ENCODE measurements at places on chromosomes 4 and X.

DNA sequence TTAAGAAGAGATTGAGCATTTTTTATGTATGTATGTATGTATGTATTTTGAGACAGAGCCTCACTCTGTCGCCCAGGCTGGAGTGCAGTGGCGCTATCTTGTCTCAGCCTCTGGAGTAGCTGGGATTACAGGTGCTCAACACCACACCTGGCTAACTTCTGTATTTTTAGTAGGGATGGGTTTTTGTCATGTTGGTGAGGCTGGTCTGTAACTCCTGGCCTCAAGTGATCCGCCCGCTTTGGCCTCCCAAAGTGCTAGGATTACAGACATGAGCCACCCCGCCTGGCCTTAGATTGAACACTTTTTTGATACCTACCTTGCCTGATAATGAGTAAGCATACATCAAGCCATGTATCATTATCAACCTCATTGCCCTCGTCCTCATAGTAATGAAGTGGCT lies 2.7 kb downstream of the N4BP2 start:
- DNase-seq, result no peak

DNA sequence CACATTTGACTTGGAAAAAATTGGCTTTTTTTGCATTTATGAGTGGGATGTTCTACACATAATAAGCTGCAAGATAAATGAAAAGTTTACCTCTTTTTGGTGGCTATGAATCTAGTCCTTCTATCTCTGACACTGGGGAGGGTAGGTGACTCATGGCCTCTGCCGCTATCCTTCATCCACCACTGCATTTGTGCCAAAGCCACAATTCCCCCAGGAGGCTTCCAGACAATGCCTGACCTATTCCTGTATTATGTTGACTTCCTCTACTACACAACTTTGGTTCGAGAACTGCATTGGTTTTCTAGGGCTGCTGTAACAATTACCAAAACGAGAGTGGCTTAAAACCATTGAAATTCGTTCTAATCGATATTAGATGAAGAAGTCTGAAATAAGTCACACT lies 245.6 kb downstream of the TRAM1L1 start:
- no peak for DNase-seq

- no peak for DNase-seq
These were observed 25.4 kb downstream of the FGFBP1 start for GRCh38 chr4:15912961-15913630.

GRCh38 chrX:46647251-46647650 lies 73.7 kb downstream of the CHST7 start:
- DNase-seq, result no peak

GRCh38 chr4:145665773-145666172 lies 14.2 kb upstream of the C4orf51 start:
- no peak for DNase-seq

- DNase-seq, result no peak
These were observed 250.5 kb upstream of the GPRIN3 start for GRCh38 chr4:89558147-89558546.

DNA sequence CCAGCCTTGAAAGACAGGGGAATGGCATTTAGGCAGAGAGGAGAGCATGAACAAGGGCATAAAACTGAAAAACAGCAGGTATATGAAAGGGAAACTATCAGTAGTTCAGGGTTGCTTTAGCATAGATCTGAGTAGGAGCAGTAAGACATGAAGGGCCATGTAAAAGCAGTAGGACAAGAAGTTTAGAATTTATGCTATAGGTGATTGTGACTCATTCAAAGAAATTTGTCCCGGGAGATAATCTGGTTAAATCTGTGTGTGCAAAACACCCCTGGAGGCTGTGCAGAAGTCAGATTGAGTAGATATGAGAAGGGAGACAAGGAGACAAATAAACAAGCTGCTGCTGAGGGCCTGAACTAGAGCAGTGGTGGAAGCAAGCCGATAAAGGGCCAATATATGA lies 109.1 kb upstream of the BMP3 start:
- DNase-seq, result no peak

- DNase-seq, result no peak
These were observed at the start of gene PHKA2 for GRCh38 chrX:18983666-18984380. PHKA2 (minus strand) TSS chrX:18984114; CDS start chrX:18983932, 182 bp downstream.

- DNase-seq, result no peak
These were observed 4.2 kb upstream of the PPARGC1A start for GRCh38 chr4:23894021-23894420.

DNA sequence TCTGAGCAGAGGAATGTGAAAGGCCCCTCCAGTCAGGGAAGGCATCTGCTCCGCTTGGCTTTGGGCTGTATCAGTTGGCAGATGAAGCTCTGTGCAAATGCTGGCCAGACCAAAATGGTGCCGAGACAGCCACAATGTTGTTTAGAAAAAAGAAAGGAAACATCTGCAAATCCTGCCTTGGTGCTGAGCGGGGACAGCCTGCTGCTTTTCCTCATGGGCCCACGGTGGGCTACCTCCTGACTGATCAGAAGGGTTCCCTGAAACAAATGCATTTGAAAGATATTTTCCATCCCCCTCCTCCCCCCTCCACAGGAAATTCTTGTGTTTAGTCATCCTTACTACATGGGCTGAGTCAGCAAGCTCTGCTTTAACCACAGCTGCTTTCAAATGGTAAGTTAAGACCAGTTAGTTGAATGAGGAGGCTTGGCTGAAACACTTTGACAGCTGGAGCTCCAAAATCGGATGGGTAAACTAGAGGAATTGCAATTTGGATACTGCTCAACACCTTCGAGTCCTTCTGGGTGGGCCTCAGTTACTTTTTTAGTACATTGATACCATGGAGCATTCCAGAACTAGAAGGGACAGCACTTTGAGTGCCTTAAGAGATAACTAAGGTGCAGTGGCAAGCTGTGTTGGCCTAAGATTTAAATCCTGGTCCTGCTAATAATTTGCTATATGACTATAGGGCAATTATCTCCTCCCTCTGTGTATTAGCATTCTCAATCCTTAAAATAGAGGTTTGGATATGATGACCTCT lies 36.0 kb downstream of the PLAC1 start:
- DNase-seq, result no peak

- no peak for DNase-seq
These were observed 950.5 kb upstream of the INTU start for GRCh38 chr4:126682250-126682649.

- DNase-seq, result no peak
These were observed 123.9 kb downstream of the ANTXR2 start for GRCh38 chr4:79949178-79949577.

DNA sequence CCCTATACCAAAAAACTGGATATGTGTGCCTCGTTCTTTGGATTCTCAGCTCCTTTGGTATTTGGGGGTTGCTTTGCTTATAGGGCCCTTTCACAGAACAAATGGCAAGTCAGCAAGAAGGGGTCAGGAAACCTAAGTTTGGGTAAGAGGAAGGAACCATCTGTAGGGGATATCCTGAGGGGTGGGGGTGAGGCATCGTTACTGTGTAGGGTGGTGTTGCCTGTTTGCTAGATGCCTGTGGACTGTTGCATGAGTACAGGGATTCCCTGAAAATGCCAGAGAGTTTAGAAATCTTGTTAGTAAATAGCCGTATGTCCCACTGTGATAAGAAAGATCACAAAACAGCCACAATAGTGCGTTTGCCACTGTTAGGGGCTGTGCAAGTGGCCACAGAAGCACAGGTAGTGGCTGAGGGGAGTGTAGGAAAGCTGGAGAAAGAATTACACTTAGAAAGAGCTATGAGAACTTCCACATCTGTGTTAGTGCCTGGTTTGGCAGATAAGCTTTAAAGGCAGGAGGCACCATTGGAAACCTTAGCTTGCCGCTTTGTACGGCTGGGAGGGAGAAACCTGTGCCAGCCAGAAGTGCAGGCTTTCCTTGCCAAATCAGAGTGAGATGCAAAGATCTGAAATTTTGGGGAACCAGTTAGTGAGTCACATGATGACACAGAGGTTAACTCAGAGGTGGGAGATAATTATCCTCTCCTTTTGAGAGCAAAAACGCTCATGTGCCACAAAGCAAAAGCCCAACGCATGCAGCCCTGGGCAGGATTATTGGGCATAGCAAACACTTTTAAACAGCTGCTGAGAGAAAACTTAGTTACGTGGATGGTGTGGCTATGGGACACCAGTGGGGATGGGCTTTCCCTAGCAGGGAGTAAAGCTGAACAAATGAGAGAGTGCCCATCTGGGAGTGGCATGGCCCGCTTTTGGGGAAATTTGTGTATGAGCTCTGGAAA lies 343.7 kb downstream of the ARAP2 start:
- no peak for DNase-seq

DNA sequence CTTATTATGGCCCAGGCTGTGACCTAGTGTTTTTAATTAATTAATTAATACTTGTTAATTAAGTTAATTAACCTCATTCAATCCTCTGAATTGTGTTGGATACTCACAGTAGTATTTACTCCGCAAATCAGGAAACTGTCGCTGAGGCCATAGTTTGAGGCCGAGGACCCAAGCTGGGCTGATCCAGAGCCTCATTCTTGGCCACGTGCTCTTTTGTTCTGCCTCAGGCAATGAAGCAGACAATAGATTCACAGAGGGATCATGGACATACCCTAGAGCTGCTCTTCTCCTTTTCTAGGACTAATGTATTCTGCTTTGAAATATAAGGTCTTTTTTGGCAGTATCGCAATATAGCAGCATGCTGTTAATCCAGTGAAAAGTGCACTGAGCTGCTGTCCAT lies 24.0 kb upstream of the SNCA start:
- DNase-seq, result no peak

DNA sequence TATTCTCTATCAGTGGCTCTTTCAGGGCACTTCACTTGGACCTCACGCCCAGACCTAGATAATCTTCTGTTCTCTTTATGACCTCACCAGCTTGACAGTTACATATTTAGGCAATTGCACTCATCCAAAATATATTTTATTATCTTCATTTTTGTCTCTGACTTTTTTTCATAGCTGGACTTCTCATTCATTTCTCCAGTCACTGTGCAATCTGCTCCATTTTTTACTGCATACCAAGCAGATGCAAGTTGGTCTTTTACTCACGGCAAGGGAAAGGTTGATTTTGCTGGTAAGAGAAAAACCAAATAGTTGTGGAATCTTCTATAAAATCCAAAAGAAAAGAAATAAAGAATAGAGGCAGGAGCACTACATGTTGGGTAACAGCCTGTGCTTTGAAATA lies 31.7 kb downstream of the MAD2L1 start:
- no peak for DNase-seq

DNA sequence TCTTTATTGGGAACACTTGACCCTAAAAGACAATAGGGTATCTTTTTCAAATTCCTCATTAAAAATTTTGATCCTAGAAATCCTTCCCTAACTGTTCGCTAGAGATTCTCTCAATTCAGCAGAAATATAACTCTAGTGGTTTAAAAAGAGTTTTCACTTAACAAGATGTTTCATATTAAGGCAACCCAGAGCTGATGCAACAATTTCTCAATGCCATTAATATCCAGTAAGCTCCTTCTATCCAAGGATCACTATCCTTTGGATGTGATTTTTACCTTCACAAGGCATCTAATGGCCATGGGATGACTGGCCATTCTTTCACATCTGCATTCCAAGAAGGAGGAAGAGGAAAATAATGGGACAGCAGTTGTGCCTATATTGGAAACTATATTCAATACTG lies 183.4 kb downstream of the ANKRD50 start:
- DNase-seq, result no peak

GRCh38 chr4:123266221-123266620 lies 130.4 kb upstream of the SPRY1 start:
- no peak for DNase-seq

DNA sequence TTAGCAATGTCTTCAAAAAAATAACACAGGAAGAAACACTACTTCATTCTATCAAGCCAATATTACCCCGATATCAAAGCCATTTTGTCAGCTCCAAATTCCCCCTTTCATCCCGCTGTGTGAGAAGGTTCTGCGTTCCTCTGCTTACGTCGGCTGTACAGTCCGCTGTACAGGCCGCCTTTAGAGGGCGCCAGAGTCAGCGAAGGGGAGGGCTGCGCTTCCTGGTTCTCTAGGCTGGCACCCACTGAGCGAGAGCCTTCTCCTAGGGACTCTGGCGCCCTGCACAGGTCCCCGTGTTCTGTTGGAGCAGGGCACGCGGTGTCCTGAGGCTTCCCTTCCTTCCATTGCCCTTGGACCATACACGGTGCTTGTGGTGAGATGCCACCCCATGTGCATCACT lies 25.3 kb upstream of the CT45A1 start:
- no peak for DNase-seq

GRCh38 chr4:152095701-152096070 lies 334.9 kb upstream of the GATB start:
- DNase-seq, result no peak

GRCh38 chrX:4935846-4936245 lies 1222.4 kb upstream of the PRKX start:
- no peak for DNase-seq

- DNase-seq, result no peak
These were observed 99.3 kb upstream of the PRKG2 start for GRCh38 chr4:81314196-81314896.

DNA sequence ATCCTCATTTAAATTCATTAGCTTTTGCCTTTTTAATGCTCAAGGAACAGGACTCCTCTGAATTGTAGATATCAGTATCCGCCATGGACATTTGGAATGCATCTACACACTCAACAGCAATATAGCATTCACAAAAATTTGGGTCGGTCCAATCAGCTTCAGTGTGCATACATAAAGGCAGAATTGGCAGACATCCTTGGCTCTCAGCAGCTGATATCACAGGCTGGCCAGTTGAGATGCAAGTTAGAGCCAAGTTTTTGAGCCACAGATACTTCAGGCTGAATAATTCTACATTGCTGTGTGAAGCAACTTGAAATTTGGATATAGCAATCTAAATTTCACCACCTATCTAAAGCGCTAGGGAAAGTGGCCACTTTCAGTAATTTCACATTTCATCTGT lies 821.1 kb downstream of the PCDH19 start:
- no peak for DNase-seq

- no peak for DNase-seq
These were observed 318.0 kb upstream of the HS3ST1 start for GRCh38 chr4:11746734-11747133.

DNA sequence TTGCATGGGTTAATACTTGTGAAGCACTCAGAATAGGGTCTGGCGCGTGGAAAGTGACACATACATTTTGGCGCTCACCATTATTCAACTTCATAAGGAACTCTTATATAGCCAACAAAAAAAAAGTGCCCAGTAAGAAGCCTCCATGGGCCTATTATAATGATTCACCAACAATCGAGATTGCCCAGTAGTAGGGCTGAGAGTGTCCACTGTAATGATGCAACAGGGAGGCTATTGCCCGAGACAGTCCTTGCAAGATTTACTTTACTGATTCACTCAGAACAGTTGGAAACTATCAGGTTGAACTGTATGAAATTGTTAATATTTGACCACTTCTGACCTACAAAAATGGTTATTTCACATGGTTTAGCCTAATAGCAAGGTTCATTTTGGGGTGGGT lies 86.0 kb downstream of the PJA1 start:
- no peak for DNase-seq

DNA sequence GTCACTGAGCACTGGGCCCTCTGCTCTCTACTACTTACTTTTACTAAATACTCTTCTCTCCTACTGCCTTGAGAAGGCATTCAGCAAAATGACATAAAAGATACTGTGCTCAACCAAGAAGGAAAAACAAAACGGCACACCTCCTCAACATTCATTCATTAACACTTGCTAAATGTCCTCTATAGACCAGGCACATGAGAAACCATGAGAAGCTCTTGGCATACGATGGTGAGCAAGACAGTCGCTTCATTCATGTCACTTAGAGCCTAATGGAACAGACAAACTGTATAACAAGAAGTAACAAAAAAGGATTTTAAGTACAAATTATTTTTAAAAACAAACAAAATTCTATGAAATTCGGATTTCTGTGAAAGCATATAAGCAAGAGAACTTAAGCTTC lies 38.7 kb downstream of the COL25A1 start:
- no peak for DNase-seq

All from CD4-positive, alpha-beta T cell treated with Interleukin-12 subunit alpha and Interleukin-12 subunit beta, for 1 hour (primary cell).